Prostate gland (tissue), 2 donors: ENCODE measurements at places on chromosomes 12 and 14. TPM values are rescaled to one million over a fixed set of nuclear protein-coding genes. Genes with fewer than 3 reads are reported as not detected.
A peak's percentile ranks its signal among the peaks of the same experiment; 100 is the strongest.

GRCh38 chr12:124678421-124678893 lies 111.0 kb upstream of the NCOR2 start:
- no peak for DNase-seq

- no peak for DNase-seq
Observed at GRCh38 chr12:2224961-2225360, 172.2 kb downstream of the CACNA1C start.

DNA sequence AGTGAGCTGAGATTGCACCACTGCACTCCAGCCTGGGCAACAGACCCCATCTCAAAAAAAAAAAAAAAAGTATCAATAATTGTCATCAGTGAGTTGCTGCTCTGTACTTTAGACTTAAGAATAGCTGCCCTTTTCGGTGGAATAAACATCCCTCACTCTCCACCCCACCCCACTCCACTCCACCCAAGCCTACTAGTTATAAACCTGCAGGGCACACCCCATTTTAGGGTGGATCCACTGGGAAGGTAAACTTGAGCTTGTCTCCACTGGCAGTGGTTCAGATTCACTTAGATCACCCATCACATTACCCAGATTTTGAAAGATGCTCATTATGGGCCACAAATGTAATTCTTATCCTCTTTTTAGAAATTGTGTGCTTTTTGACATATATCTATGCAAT lies 106.4 kb downstream of the GPR135 start:
- DNase-seq, result no peak

Gene RHEBL1
- total RNA-seq, result 1.1 TPM

DNA sequence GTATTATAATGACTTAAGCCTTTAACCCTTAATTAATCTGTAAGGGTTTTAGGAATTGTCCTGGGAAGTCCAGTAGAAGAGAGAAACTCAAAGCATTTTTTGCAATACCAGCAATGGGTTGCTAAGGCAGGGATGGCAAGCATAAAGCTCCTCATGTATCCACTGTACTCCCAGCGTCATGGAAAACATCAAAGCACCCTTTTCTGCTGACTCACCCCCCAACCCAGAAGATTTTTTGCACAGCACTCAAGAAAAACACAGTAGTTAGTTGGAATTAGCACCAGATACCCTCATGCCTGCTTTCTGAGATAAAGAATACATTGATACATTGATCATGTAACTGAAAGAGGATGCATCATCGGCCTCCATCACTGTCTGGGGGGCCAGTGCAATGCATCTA lies 199.1 kb upstream of the CNOT2 start:
- DNase-seq, result no peak

DNA sequence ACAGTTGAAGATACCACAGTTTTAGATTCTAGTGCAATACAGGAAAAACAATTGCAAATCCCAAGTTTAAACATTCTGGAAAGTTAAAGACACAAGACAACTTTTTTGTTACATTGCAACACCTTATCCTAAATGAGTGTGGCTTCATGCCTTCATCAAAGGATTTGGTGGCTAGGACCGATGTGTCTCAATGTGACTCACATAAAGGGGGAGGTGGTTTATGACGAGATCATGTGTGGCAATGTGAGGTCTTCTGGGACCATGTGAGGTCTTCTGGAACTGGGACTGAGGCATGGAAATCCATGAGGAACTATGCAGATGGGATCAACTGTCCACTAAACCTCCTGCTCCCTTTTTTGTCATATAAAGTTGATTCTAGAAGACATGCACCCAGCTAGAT lies 166.2 kb downstream of the PAX9 start:
- no peak for DNase-seq

Gene RTL1
- 0.80 TPM for total RNA-seq

GRCh38 chr12:100295764-100296555 lies 29.0 kb downstream of the SCYL2 start:
- DNase-seq, result no peak

Gene INHBE
- not detected for total RNA-seq

GRCh38 chr12:25977047-25977446 lies 18.6 kb downstream of the RASSF8 start:
- DNase-seq, result no peak

Gene PAPLN
- total RNA-seq, result 33.1 TPM

DNA sequence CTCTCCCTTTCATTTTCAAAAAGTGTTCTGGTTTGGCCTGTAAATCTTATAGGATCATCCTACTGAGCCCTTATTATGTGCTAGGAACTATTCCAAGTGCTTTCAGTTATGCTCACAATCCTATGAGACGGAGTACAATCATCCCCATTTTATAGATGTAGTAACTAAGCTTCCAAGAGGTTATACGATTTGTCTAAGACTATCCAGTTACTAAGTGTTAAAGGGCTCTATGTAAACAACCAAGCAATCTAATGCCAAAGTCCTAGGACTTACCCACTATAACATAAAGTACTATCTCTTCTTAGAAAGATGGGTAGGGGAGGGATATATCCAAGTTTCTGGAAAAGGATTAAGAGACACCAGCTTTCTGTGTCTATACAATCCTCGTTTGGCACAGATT lies 6.7 kb downstream of the CFL2 start:
- DNase-seq, result no peak

DNA sequence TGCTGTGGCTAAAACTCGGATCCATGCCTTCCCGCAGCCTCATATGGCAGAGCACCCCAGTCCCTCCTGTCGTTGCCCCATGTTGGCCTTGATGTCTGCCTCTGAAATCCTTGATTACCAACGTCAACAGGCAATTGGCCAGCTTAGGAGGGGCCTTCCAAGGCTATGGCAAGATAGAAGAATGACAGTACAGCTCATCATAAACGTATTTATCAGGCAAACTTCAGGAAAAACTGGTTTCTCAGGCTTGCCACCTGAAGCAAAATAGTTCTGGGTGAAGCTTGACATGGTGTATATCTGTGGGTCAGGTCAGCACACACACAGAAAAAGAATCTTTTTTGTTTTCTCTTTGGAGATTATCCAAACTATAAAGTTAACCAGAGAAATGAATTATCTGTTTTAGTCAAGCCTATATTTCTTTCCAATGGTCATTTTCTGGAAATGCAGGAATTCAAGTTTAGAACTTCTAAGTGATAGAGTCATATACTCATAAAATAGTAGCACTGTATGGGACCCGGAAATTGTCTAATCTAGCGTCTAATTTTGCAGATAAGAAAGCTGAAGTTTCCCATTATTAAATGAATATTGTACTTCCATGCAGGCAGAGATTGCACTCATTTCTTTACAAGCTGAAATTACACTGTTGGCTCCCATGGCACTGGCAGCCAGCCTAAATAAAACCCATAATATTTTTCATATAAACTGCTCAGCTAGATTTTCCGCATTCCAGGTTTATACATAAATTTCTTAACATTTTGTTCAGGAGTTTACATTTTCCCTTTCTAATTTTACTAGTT lies 24.4 kb upstream of the DUSP16 start:
- DNase-seq, result peak; percentile 69

- DNase-seq, result no peak
Observed at GRCh38 chr14:94001016-94001415, 3.9 kb downstream of the CCDC197 start.

DNA sequence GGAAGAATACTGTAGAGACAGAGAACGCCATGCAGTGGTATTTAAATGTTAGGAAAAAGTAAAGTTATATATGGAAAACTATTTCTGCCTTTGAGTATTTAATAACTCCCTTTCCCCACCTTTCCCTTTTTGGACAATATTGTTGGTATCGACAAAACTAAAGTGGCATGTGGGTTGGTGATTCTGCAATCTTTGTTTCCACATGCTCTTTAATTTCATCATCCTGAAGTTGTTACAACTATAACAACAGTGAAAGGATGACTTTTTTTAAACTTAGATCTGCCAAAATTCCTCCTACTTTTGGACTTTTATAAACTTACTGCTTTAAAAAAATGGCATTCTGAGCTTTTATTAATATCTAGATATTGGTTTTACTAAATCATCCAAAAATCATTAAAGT lies 25.3 kb downstream of the TTC8 start:
- DNase-seq, result no peak

- DNase-seq, result no peak
Observed at GRCh38 chr12:104521731-104522130, 65.0 kb downstream of the CHST11 start.

DNA sequence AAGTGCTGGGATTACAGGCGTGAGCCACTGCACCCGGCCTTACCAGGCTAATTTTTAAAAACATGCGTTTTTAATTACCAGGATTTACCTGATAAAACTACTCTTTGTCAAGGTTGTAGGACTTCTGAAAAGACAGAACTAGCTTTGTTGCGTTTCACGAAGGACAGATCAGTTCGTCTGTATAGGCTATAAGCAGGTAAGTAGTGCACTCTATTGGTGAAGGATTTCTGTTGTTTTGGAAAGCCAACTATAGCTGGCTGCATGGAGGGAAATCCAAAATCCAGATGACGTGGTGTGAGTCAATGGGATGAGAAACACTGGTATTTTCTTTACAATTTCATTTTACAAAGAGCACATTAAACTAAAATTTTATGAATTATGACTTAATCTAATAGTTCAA lies 14.6 kb downstream of the GNPNAT1 start:
- DNase-seq, result no peak

Gene RAPGEF3
- 19.1 TPM for total RNA-seq

Gene AGAP2
- total RNA-seq, result 0.82 TPM

DNA sequence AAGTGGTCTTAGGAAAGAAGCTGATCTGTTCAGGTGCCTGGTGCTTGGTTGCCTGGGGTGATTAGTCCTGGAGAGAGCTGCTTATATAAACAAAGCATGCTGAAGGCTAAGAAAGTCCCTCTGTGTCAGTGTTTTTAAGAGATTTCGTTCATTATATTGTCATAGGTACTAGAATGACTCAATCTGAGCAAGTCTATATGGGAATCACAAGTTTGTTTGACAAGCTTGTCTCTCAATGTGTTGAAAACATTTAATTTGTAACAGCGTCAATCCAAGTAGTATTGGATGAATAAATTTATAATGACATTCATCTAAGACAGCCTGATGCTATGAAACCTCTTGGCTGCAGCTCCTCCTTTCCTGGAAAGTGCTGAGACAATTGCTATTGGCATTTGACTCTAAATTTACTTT lies 256.3 kb downstream of the TMTC2 start:
- no peak for DNase-seq

DNA sequence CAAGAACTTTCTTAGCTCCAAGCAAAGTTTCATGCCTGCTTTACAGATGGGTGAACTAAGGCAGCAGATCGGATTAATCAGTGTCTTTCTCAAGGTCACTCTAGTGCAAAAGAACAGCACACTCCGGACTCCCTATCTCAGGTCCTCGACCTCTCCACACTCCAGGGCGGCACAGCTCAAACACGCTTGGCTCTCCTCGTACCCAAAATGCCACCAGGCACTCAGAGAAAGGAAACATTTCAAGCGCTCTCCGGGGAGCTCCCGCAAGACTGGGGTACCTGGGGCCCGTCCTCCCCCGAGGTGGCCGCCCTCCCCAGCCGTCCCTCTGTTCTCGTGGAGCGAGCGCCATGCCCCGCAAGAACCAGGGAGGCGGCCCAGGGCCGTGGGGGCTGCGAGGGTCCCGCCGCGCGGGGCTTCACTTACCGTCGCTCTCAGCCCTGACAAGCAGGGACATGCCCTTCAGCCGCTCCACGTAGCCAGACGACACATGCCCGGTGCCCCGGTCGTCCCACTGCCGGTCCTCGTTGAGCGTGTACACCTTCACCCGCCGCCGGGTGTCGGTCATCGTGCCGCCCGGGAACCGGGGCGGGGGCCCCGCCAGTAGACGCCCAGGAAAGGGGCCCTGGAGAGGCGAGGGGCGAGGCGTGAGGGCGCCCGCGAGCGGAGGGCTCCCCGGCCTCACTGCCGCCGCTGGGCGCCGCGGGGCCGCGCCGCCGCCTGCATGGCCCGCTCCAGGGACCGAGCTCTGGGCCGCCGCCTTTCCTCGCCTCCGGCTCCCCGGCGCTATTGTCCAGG lies 830 bp downstream of the PPP4R3A start:
- DNase-seq, result peak; percentile 24

Gene CD69
- 2.2 TPM for total RNA-seq

Gene FOXA1
- total RNA-seq, result 656 TPM

- no peak for DNase-seq
Observed at GRCh38 chr12:32309811-32310736, 89.3 kb upstream of the FGD4 start.

Gene CCDC38
- total RNA-seq, result 0.34 TPM
